ENCODE measurements at places on chromosomes 2 and 18. TPM values are rescaled to one million over a fixed set of nuclear protein-coding genes. Genes with fewer than 3 reads are reported as not detected.

EN1 gene
- total RNA-seq = 0.21 TPM

GRCh38 chr2:143515318-143515717 lies 386.1 kb downstream of the ARHGAP15 start:
- DNase-seq = no peak

REEP1 gene
- total RNA-seq = 2.0 TPM

NR4A2 gene
- 5.2 TPM for total RNA-seq

REG3G gene
- total RNA-seq = 0.19 TPM

DNA sequence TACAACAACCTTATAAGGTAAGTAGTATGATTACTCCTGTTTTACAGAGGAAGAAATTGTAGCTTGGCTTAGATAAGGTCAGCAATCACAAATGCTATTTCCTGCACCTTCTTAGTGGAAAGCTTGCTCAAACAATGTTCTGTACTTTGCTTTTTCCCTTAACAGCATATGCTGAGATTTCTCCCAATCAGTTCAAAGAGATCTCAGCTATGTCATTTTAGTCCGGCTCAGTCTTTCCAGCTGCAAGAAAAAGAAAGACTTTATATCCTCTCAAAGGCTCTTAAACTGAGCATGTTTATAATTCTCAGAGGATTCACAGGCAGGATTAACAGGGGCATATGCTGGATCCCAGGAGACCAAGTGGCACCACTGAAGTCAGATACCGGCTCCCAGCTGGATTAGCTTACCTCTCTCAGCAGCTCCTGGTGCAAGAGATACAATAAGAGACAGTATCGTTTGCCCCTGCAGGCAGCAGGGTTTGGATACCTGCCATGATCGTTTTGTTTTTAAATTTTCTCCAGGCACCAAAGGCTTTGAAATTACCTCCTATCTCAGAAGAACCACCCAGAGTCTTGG lies 29.5 kb downstream of the KIAA2012 start:
- no peak for DNase-seq

ABCG5 gene
- total RNA-seq = 0.08 TPM

Measured in SK-MEL-5 (cell line).